ENCODE measurements at places on chromosomes 16 and 17.

DNA sequence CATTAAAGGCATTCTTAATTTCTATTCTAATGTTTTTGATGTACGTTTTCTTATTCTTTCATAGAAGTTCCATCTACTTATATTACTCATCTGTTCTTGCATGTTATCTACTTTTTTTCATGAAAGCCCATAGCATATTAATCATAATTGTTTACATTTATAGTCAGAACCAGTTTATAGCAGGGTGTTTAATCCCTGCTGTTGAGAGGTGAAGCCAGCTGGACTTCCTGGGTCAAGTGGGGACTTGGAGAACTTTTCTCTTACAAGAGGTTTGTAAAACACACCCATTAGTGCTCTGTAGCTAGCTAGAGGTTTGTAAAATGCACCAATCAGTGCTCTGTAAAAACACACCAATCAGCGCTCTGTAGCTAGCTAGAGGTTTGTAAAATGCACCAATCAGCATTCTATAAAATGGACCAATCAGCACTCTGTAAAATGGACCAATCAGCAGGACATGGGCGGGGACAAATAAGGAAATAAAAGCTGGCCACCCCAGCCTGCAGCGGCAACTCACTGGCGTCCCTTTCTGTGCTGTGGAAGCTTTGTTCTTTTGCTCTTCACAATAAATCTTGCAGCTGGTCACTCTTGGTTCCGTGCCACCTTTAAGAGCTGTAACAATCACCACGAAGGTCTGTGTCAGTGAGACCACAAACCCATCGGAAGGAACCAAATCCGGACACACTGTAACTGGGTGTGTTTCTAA, 120.6 kb downstream of the TANC2 start:
- DNase-seq, result no peak

- DNase-seq, result peak; percentile 64
Measured at GRCh38 chr17:79595921-79596320, 14.9 kb downstream of the RBFOX3 start.

- DNase-seq, result no peak
Measured at GRCh38 chr17:79752175-79752574, 21.4 kb downstream of the ENPP7 start.

DNA sequence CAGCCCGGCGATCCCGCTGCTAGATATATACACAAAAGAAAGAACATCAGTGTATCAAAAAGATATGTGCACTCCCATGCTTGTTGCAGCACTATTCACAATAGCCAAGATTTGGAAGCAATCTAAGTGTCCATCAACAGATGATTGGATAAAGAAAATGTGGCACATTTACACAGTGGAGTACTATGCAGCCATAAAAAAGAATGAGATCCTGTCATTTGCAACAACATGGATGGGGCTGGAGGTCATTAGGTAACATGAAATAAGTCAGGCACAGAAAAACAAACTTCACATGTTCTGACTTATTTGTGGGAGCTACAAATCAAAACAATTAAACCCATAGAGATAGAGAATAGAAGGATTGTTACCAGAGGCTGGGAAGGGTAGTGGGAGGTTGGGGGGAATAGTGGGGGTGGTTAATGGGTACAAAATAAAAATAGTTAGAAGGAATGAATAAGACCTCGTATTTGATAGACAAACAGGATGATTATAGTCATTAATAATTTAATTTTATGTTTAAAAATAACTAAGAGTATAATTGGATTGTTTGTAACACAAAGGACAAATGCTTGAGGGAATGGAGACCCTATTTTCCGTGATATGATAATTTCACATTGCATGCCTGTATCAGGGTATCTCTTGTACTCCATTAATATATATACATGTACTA, 176.7 kb upstream of the NOG start:
- no peak for DNase-seq

GRCh38 chr17:78272181-78272913, 40.9 kb downstream of the TMEM235 start:
- peak; percentile 75 for DNase-seq

DNA sequence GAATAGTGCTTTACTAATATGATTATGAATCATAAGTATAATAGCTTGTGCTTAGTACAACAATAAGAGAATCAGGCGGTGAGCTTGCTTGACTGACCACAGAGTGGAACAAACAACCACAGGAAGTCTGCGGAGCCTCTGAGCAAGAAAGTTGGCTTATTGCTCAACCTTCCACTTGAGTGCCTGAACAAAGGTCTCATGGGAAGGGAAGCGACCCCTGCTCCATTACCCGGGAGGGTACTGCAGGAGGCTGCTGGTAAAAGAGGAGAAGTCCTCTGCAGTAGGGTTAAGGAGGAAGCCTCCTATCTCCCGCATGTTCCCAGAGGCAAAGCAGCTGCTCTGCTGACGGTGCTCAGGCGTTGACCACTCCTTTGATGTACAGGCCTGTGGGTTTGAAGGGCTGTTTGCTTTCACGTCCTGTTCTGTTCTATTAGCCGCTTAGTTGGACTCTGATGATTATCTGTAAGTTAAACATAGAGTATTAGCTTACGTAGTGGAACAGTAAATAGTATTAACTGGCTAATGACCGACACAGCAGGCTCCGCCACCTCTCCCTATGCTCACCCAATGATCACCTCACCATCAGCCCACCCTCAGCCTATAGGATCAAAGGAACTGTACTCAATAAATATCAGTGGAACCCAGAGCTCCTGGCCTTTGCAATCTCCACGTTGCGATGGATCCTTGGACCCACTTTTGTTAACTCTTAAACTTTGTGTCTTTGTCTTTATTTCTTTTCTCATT, 17.5 kb downstream of the ALOX15B start:
- DNase-seq, result no peak

- DNase-seq, result peak; percentile 93
Measured at GRCh38 chr17:49995055-49995738, at the start of gene DLX3. DLX3 (minus strand) TSS chr17:49995224; CDS start chr17:49994998, 226 bp downstream.

- no peak for DNase-seq
Measured at GRCh38 chr17:36768394-36768793, 167.0 kb downstream of the MRM1 start.

GRCh38 chr16:89000207-89000959, 23.4 kb upstream of the CBFA2T3 start:
- DNase-seq, result no peak

- no peak for DNase-seq
Measured at GRCh38 chr16:66641387-66641786, 36.9 kb downstream of the CMTM3 start.

DNA sequence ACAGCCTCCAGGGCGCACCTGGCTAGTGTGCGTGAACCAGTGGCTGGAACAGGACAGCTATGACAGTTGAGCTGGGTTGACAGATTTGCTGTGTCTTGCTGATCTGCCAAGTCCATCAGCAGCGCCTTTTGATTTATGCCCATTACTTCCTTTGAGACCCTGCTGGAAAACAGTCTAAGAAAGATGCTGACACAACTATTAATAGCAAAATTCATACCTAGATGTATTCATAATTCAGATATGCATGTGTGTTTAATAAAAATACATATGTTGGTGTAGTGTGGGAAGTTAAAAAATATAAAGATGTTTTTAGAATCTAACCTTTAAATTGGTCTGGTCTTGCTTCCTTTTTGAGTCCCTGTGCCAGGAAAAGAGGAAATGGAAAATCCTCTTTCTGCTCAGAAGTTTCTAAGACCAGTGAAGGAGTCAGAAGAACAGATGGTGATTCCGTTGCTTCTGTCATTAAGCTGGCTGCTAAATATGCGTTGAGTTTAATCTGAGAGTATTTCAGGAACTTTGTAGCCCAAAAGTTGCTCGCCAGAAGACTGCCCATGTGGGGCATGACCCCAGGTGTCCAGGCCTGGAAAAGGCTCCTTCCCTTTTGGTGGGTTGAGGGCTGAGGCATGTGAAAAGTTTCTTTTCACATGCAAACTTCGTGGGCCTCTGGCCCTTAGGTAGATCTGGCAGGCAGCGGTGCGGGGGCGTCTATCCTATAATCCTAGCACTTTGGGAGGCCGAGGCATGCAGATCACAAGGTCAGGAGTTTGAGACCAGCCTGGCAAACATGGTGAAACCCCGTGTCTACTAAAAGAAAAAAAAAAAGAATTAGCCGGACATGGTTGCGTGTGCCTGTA, 40.0 kb upstream of the ENDOV start:
- no peak for DNase-seq
